Activated CD8-positive, alpha-beta memory T cell treated with anti-CD3 and anti-CD28 coated beads for 48 hours (primary cell): ENCODE measurements at places on chromosomes 5 and 9.

DNA sequence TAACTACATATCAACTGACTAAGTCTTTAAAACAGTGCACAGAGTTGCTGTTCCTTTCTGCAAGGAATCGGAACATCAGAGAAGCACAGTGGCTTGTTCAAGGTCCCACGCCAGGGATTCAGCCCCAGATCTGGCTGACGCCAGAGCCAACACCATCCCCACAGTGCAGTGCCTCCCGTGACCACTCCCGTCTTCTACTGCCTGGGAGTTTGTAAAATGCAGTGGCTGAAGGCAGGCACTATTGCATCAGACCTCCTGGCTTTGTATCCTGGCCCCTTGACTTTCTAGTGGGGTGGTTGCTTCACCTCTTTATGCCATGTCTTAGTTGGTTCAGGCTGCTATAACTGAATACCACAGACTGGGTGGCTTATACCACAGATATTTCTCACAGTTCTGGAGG is 131.0 kb downstream of the NSG2 start:
- no peak for DNase-seq

DNA sequence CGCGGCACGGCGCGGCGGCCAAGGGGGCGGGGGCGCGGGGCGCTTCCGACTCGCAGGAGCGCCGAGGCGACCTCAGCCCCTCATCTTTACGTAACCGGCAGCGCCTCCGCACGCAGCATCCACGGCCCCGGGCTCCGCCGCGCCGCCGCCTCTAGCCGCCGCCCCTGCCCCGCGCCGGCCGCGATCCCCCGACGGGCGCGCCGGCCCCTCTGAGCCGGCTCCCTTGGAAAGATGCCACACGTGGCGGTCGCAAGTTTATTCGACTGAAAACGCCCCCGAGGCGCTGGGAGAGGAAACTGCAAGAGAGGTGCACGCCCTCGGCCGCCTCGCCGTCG is 1.0 kb downstream of the KLF9 start:
- no peak for DNase-seq

DNA sequence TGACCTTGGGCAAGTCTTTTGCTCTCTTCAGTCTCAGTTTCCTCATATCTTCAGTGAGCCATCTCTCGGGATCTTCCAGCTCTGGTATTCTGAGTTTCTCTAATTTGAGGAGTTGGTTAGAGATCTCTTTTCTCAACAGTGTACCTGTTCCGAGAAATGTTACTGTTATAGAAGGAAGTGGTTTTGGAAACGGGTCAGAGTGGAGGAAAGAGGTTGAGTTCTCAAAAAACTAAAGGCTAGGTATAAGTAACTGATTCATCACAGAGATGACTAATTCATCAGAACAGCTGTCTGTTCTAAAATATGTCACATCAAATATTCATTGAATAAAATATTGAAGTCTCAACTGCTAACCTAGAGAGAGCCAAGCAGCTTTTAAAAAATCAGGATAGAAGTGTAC is 106.6 kb downstream of the PALM2AKAP2 start:
- no peak for DNase-seq

GRCh38 chr5:83277953-83278352 is 193.6 kb upstream of the VCAN start:
- DNase-seq = no peak

DNA sequence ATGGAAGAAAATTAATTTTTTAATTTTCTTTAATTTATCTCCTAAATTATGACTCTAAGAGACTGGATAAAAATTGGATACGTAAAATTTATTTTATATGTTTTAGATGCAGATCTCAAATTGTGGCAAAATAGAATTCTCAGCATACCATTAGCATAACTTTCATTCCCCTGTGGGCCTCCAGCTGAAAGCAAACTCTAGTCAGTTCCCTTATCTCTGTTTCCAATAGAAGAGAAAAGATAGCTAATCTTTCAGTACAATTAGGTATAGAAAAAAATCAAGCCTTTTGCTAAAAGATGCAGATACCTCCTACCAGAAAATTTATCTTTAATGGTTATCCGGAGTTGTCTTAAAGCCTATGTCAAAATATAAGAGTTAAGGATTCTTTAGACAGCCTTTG is 1530.6 kb downstream of the EFNA5 start:
- no peak for DNase-seq
